ENCODE measurements at places on chromosomes 5 and 9.

DNA sequence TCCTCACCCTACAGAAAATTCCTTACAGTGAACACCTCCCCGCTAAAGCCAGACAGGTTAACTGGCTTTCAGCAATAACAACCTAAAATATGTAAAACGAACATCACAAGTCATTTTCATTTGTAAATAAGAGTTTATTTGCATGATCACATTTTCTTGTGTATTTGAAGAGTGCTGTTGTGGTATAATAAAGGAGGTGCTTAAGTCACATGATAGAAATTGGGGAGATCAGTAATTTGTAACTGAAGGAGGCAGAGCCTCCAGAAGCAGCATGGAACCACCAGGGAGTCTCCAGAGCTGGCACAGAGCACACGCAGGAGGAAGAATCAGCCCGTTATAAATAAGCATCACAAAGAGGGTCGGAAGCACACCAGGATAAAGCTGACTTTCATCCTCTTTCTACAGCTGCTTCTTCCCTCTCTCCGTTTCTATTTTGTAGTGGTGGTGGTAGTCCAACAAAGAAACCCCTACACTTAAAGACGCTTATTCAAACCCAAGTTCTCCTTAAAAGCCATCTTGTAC is 210.6 kb downstream of the MAPKAP1 start:
- DNase-seq: no peak

DNA sequence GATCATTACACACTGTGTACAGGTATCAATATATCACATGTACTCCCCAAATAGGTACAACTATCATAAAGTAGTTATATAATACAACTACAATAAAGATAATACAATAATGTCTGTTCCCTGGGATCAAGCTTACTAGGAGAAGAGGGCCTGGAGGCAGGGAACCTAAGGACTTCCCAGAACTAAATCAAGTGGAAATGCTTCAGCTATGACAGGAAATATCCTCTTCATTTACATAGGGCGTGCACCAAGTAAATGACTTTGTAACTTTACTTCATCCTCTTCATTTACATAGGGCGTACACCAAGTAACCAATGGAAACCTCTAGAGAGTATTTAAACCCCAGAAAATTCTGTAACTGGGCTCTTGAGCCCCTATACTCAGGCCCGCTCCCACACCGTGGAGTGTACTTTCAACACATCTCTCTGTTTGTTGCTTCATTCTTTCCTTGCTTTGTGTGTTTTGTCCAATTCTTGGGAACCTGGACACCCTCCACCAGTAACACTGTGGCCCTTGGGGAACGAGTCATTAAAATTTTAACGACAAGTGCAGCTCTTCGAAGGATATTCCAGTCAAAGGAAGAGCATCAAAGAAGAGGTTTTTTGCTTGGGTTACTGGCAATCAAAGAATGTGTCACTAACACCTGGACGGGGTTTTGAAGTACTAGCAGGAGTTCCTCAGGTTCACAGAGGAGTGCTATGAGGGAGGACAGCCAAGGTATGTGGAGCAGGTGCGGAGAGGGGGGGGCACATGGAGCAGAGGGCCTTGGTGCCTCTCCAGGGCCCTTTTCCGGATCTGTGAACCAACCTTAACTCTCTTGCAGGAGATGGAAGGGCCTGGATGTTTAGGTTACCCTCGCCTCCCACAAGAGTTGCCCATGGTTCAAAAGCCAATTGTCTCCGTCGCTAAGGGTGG is 106.6 kb upstream of the DAP start:
- DNase-seq: no peak

DNA sequence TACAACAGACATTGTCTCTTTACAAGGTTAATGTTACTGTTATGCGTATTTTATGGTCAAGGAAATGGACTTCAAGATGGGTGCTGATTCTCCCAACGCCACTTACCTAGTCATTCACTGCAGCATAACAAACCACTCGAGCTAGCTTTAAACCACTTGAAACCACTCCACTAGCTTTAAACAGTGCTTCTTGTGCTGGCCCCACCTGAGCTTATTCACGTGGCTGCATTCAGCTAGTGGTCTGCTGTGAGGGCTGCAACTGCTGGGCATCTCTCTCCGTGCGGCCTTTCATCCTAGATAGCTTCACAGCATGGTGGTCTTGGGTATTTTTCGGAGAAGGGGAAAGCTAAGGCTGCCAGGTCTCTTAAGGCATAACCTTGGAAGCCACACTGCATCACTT is 3.5 kb upstream of the HRH2 start:
- DNase-seq: peak; percentile 87

DNA sequence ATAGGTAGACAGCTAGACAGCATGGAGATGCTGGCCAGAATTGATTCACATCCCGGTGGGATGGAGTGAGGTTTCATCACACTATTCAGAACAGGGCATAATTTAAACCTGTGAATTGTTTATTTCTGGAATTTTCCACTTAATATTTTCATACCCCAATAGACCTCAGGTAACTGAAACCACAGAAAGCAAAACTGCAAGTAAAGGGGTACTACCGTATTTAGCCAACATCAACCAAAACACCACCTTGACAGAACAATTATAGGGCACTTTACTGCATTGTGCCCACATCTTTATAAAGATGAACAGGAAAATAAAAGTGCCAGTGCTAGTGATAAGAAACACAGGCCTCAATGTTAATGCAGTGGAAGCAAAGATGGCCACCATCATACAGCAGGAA is 7.5 kb downstream of the SERINC5 start:
- DNase-seq: no peak

DNA sequence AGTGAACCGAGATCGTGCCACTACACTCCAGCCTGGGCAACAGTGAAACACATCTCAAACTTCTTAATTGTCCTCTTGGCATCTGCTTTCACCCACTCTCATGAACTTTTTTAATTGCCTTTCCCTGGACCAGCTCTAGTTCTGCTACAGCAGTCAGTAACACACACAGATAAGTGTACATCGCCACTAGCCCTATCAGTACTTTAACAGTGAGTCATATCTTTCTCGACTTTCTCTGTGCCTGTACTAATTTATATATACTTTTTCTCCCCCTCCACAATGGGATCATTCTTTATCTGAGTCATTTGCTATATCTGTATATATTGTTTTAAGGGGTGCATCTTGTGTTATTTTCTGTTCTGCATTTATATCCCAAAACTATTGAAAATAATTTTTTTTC is 6.7 kb downstream of the CDC37L1 start:
- no peak for DNase-seq

DNA sequence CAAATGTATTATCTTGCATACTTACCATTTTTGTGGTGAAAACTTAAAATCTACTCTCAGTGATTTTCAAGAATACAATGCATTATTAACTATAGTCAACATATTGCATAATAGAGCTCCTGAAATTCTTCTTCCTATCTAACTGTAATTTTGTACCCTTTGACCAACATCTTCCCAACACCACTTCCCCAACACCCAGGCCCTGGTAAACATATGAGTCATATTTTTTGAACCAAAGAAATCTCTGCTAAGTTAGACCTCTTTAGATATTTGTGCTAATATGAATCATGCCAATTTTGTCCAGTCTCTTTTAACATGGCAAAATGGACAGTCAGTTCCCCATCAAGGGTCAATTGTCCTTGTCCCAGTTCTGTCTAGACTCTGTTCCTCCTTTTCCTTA is 18.5 kb upstream of the RGS7BP start:
- DNase-seq: no peak

- DNase-seq: no peak
Measured at GRCh38 chr5:1537603-1538154, 13.9 kb upstream of the LPCAT1 start.

DNA sequence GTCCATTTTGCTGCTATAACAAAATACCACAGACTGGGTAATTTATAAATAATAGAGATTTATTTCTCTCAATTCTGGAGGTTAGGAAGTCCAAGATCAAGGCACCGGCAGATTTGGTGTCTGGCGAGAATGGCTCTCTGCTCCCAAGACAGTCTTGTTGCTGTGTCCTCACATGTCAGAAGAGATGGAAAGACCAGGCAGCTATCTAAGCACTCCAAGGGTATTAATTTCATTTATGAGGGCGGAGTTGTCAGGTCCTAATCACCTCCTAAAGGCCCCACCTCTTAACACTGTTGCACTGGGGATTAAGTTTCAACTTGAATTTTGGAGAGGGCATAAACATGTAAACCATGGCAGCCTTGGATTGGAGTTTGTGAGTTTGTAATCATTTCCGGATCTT is 30.3 kb downstream of the ADCY2 start:
- DNase-seq: no peak

DNA sequence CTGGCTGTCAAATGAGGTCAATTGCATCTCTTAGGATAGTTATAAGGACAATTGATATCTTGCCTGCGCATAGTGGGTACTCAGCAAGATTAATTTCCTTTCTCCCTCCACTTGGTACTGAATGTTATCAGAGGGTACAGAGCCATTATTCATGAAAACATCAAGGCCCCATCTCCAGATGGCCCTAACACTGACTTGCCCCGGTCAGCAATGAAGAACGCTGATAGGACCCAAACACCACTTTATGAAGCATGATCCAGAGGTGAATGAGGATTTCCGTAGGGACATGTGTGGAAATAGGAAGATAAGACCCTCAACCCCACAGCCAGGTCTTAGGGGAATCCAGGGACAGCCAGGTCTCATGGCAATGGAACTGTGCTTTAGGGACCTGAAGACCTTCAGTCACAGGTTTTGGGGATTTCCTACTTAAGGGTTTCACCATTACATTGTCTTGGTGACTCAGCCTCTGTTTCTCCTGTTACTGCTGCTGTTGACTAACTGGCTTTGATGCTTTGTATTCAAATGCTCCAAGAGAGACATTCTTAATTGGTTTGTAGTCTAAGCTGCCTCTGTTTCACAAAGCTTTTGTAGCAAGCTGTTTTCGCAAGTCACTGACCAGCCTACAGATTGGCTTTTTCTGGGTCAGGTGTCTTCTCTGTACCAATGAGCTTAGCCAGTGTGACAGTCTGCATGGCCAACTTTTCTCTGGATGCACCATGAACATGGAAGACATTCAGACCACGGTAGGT is 35.3 kb upstream of the IQGAP2 start:
- no peak for DNase-seq

DNA sequence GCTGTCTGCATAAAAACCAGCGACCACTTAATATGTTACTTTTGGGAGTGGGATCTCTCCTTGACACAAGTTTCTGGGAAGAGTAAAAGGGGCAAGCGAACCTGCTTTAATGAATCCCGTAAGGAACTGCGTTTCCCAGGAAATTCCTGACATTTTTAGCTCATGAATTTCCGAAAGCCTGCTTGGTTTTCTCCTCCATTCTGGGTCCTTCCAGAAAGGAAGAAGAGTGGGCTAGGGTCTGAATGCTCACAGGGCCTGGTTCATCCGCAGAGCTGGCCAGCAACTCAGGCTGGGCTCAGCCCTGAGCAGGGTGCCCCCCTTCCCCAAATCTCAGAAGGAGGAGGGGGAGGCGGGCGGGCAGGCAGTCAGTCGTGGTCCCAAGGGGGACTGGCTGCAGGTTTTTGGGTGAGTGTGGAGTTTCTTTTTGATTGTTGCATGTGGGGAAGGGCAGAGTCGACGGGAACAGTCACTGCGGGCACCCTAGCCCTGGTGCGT is 1.2 kb upstream of the PURA start:
- DNase-seq: no peak

- no peak for DNase-seq
Measured at GRCh38 chr5:140000332-140000731, 42.8 kb downstream of the NRG2 start.

GRCh38 chr5:91177639-91178038 is 205.5 kb downstream of the ARRDC3 start:
- DNase-seq: no peak

GRCh38 chr5:52989025-52989780 is at the start of gene ITGA2:
Gene ITGA2 (plus strand): TSS chr5:52989352. CDS start chr5:52989469, 117 bp downstream.
- DNase-seq: peak; percentile 58

DNA sequence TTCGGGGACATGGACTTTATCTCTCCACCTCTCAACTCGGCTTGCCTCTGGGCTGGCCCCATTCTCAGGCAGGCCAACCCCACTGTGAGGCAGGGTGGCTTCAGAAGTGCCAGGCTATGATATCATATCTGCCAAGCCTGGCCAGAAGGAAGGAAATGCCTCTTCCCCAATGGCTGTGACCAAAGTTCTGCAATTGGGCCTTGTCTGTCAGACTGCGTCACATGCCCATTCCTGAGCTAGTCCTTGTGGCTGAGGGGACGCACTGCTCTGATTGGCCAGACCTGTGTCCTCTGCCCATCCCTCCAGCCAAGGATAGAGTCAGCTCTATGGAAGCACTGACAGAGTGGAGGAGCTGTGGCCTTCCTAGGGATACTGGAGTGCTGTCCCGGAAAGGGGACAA is 11.9 kb downstream of the SMIM23 start:
- no peak for DNase-seq

DNA sequence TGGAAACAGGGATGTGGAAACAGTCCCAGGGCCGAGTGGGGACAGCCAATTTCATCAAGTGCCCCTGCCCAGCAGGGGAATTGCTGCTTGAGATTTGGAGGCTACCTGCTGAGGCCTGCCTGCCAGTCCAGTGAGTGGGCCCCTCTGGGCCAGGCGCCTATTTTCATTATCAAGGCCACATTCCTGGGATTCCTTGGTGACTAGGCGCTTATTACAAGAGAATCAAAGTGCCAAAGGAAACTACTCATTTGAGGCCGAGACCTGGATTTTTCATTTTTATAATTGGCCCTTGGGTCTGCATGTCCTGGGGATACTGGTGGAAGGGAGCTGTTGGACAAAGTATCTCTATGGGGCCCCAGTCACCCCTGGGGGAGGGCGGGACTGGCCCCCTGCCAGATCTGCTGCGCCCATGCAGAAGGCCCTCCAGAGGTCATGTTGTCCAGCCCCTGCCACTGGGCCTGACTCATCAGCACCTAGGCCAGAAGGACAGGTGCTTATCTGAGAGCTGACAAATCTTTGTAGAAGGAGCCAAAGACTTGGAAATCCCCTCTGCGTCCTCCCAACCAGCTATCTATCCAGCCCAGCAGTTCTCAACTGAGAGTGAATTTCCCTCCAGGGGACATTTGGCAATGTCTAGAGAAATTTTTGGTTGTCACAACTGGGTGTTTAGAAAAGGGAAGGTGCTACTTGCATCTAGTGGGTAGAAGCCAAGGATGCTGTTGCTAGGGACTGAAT is 45.6 kb downstream of the FOXI1 start:
- DNase-seq: no peak

GRCh38 chr9:3962496-3962895 is 337.4 kb downstream of the GLIS3 start:
- peak; percentile 45 for DNase-seq

DNA sequence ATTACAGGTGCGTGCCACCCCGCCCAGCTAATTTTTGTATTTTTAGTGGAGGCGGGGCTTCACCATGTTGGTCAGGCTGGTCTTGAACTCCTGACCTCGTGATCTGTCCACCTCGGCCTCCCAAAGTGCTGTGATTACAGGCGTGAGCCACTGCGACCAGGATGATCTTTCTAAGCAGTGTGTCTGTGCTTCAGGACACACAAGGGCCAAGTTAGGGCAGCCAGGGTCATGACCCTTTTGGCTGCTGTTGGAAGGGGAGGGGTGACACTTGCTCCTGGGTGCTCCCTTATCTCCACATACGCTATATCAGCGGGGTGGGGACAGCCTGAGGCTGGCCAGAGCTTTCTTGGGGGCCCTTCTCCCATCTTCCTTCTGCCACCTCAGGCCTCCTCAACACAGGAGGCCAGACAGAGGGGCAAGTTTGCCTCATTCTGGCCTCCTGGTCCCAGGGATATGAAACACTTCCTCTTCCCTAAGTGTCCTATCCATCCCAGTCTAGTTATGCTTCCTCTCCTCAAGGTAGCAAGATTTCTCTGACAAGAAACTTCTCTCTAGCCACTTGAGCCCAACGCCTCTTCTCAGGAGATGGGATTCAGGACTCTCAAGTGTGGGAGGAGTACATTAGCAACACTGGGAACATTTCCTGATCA is 1.9 kb upstream of the ZNF79 start:
- DNase-seq: no peak

- no peak for DNase-seq
Measured at GRCh38 chr5:35313291-35313690, 83.0 kb upstream of the PRLR start.

All from NCI-H345 (cell line).